Mesenchymal stem cell (in vitro differentiated cells and primary cell): ENCODE measurements at places on chromosomes 4 and X.

DNA sequence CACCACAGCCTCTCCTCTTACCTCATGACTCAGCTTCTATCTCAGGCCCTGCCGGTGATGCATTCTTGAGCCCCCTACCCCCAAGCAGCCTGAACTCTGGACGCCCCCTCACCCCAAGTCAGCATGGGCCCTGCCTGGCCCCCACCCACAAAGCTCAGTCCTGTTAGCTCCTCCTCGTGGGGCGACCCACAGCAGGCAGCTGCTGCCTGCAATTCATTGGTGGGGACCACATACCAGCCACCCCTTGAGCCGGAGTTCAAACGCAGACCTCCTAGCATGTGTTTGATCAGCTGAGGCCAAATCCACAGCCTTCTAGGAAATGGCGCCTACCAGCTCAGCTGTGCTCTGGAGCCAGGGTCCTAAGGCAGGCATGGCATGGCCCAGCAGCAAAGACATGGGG is 111.8 kb downstream of the EFNB1 start:
- no peak for DNase-seq

DNA sequence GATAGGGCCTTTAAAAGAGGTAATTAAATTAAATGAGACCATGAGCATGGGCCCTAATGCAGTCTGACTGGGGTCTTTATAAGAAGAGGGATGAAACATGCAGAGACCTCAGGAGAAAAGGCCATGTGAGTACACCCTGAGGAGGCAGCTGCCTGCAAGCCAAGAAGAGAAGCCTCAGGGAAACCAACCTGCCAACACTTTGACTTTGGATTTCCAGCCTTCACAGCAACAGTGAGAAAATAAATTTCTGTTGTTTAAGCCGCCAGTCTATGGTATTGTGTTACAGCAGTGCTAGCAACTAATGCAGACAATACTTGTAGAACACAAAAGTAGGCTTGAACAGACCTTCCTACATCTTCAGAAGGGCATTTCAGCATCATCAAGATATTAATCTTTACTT is 52.3 kb downstream of the SMAD1 start:
- no peak for DNase-seq

DNA sequence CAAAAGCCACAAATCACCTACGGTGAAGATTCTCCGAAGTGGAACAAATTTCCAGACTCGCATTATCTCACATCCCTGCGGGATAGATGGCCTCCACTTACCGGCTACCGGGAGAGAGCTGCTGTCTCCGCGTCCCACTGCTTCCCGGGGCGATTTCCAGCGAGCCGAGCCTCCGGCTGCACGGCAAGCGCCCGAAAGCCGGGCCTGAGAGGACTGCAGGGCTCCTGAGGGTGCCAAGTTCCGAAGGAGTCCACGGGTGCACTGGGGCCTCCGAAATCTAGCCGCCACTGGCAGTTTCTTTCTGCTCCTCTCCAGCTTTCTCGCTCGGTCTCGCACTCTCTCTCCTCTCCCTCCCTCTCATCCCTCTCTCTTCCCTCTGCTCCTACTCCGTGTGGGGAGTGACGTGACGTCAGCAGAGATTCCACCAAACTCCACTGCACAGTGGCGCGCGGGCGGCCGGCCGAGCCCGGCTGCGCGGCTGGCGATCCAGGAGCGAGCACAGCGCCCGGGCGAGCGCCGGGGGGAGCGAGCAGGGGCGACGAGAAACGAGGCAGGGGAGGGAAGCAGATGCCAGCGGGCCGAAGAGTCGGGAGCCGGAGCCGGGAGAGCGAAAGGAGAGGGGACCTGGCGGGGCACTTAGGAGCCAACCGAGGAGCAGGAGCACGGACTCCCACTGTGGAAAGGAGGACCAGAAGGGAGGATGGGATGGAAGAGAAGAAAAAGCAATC is 14.0 kb upstream of the PITX2 start:
- DNase-seq = peak; percentile 83

- no peak for DNase-seq
These were observed 222.3 kb upstream of the AGTR2 start for GRCh38 chrX:115948018-115948923.

GRCh38 chr4:122909683-122910082 is 12.7 kb downstream of the NUDT6 start:
- DNase-seq = peak; percentile 38

DNA sequence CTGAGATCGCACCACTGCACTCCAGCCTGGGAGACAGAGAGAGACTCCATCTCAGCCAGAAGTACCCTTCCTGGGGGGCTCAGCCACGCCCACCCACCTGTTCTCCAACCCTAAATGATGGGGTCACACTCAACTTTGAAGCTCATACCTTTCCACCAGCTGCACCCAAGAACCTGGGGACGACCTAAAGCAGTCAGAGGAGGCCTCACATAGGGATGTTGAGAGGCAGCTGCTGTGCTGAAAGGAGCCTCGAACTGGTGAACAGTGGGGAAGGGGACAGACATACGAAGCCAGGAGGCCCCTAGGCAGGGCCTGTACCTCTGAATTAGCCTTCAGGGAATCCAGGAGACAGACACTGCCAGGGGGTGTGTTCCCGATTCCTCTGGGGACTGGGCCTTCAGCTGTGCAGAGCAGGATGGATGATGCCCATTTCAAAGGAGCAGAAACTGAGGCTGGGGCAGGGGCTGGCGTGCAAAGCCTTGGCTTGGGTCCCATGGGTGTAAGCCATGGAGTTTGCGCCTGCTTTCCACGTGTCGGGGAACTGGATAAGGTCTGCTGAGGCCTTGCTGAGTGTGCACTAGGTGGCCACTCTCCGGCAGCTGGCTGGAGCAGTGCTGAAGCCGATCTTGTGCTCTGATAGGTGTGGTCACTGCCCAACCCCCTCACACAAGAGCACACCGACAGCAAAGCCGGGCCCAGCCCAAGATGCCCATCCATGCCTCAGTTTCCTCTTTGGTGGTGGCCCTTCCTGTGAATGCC is 130.8 kb downstream of the CPZ start:
- DNase-seq = no peak

DNA sequence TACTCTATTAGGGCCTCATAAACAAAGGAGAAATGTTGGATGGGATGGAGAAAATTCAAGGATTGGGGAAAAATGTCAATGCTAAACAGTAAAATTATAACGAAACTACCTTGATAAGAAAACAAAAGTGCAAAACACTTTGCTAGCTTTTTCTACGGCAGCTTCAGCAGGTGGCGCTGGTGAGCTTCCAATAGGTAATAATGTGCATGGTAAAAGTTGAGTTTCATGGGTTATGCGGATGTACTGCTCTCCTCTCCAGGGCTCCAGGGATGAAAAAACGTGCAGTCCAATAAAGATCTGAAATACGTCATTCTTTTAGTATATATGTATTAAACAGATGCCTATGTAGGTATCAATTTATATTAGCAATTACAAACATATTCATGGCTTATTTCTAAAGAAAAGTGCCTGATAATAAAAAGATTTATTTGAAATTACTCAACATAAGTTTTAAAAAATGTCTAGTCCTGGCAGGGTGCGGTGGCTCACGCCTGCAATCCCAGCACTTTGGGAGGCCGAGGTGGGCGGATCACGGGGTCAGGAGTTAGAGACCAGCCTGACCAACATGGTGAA is 239.6 kb downstream of the GRXCR1 start:
- peak; percentile 51 for DNase-seq

DNA sequence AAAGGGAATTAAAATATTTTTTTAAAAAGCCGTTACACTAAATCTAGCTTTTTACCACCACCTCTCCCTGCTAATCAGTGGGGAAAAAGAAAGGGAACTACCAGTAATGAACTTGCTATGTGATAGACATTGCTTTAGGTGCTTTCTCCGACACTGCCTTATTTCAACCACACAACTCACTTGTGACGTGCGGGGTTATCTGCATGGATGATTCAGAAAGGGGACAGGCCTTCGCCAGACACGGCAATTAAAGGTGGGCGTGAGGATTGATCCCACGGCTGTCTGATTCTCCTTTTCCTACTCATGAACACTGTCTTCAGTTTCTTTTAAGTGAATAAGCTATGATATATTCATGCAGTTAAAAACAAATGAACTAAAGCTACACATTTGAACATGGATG is 882 bp upstream of the CXCR3 start:
- no peak for DNase-seq

- peak; percentile 38 for DNase-seq
These were observed 28.2 kb downstream of the FAM149A start for GRCh38 chr4:186132577-186133242.

- DNase-seq = no peak
These were observed 9.1 kb downstream of the ASMTL start for GRCh38 chrX:1443496-1444075.

DNA sequence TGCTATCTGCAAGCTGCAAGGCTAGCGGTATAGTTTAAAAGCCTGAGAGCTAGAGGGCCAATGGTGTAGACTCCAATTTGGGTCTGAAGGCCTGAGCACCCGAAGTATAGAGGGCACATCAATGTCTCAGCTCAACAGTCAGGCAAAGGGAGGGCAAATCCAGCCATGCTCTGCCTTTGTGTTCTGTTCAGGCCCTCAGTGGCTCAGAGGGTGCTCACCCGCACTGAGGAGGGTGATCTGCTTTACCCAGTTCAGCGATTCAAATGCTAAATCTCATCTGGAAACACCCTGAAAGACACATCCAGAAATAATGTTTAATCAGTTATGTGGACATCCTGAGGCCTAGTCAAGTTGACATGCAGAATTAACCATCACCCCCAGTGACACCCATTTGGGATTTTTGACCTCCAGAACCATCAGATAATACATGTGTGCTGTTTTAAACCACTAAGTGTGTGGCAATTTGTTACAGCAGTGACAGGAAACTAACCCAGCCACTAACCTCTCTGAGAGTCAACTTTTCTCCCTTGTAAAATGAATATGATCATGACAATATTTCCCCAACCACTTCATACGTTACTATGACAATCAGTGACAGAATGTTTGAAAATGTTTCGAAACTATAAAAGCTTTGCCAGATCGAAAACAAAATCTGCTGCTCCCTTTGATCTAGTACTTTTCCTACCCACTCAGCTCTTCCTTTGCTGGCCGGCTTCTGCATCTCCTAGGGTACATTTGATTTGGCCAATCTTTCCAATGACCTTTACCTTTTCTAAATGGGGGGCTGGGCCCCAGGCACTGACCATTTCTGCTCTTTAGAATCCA is 8.4 kb upstream of the TBL1X start:
- no peak for DNase-seq

GRCh38 chrX:78624426-78624825 is 34.7 kb downstream of the RTL3 start:
- no peak for DNase-seq

DNA sequence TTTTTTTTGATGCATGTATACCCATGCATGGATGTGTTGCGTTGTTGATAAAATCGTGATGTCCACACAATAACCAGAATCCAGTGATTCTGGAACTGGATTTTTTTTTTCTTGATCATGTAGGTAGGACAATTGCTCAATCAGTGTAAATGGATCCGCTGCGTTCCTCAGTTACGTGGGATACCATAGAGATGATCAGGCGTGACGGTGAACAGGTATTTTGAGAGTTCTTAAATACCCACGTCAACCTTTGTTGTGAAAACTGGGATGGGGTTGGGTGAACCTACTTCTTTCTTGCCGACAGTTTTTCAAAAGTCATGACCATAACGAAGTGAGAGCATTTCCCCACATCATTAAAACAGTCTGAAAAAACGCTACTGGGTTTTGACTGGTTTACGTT is 913 bp upstream of the SMIM10L2A start:
- no peak for DNase-seq

DNA sequence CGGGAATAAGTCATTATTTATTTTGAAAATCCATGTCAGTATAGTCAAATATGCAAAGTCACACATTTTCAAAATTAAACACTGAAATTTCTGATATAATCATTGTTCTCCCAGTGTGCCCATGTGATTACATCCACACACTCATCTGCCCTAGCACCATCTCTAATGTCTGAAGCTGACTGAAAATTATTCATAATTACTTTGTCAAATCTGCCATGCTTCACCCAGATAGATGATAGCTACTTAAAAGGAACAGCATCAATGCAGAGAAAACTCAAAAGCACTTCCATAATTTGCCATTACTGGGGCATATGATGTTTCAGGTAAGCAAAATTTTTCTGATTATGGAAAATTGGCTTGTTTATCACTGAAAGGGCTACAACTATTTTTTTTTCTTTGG is 1433.3 kb upstream of the IGFBP7 start:
- DNase-seq = no peak

- no peak for DNase-seq
These were observed 638.1 kb upstream of the BOD1L1 start for GRCh38 chr4:14265651-14266050.

DNA sequence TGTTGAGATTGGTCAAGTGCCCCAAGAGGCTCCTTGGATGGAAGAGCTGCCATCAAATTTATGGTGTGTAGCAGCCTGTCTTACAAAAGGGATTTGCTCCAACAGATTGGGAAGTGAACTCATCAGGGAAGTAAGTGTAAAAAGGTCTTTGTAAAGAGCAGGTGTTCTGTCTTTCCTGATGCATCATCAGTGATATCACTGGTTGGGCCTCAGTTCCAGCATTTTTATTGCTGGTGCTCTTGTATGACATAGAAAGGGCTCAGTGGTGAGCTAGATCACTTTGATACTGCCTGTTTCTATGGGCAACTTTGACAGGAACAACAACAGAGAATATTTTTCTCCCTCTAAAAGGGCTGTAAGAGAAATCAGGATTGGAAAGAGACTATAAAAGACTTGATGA is 8.7 kb upstream of the GABRE start:
- DNase-seq = peak; percentile 1

DNA sequence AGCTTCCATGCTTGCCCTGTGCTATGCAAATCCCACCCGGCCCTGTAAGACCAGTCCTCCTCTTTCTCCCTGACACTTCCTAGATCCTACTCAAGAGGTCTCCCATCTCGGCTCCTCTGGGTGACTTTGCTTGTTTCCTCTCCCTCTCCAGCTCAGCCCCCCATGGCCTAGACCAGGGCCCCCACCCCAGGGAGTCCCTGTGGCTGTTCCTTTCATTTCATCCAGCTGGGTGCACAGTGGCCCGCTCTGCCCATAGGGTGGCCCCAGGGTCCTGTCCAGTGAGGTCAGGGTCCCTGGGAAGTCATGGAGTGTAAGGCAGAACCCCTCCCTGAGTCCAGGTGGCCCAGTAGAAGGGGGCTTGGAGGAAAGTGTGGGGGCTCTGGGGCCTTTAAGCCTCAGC is 52.3 kb upstream of the NKX1-1 start:
- no peak for DNase-seq

GRCh38 chrX:149540621-149541520 is at the start of gene EOLA1:
EOLA1 (plus strand) TSS chrX:149541012; CDS start chrX:149545631, 4,619 bp downstream.
- DNase-seq = peak; percentile 95

- DNase-seq = no peak
These were observed 50.0 kb downstream of the IGSF1 start for GRCh38 chrX:131239057-131239456.
